ENCODE measurements at places on chromosomes 5 and 9.

DNA sequence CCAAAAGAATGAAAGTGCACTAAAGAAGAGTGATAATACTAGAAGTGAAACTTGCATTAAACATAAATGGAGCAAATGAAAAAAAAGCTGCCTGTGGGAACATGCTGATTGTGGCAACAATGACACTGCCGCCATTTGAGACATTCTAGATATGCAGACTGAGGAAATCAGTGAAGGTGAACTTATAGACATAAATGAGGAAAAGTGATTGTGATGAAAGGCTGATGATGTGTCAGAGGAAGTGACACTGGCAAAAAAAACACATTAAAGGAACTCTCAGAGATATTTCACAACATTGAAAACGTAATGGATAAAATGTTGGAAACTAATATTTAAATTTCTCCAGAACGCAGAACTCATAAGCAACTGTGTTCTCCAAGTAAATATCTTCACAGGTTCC, 1.2 kb downstream of the ERCC8 start:
- no peak for DNase-seq

DNA sequence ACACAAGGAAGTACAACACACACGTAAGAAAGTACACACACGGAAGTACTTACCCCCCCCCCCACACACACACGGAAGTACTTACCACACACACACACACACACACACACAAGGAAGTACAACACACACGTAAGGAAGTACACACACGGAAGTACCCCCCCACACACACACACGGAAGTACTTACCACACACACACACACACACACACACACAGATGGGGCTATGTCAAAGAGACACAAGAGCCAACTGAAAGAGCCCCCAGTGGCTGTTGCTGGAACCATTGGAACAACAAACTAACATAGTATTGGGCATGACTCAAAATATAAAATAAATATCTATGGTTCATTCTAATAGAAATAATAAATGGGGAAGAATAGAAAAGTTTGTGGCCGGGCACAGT, 4.9 kb upstream of the MAPK9 start:
- DNase-seq, result peak; percentile 47

DNA sequence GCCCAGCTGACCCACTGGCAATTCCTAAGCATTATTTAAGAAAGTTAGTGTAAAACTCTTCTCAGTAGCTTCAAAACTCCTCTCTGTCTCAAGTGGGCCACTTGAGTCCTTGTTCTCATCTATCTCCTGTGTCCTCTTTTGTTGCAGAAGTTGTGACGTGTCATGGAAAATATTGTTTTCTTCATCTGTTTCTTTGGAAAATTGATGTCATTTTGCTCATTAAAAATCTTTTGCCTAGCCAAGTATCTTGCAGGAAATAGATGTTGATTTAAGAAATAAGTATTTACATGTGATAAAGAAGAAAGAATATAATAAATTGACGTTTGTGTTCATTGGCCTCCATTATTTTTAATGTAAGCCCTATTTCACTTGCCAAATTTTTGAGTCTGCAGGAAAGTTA, 1158.4 kb upstream of the SEMA6A start:
- DNase-seq, result no peak

- DNase-seq, result no peak
Measured at GRCh38 chr5:31023105-31023504, 170.4 kb upstream of the CDH6 start.

GRCh38 chr9:37710046-37710445, 43.6 kb upstream of the TRMT10B start:
- DNase-seq, result no peak

DNA sequence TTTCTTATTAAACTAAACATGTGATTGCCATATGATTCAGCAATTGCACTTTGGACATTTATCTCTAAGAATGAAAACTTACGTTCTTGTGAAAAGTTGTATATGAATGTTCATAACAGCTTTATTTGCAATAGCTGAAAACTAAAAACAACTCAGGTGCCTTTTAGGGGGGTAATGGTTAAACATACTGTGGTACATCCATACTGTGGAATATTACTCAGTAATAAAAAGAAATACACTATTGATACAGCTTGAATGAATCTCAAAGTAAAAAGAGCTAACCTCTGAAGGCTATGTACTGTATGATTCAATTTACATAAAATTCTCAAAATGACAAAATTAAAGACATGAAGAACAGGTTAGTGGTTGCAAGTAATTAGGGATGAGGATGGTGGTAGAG, 339.5 kb upstream of the PAPPA start:
- no peak for DNase-seq

GRCh38 chr5:54401515-54401914, 54.0 kb upstream of the HSPB3 start:
- DNase-seq, result no peak

- no peak for DNase-seq
Measured at GRCh38 chr5:68456756-68457217, 241.2 kb downstream of the PIK3R1 start.

DNA sequence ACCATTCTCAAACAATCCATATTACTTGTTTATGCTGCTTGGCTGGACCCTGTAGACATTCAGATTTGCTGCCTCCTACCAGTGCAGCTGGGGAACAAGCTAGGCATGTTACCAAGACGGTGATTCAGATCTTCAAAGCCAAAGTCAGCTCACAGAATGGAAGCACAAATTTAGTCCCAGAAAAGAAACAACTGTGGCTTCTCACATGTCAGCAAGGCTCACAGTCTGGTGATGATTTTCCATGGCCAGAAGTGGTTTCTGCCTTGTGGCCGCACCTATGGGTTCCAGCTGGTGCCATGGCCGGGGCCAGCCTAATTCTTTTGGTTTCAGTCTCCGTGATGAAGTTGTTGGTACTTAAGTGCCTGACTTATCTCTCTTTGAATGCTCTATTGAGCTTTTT, 182.2 kb downstream of the TMC1 start:
- no peak for DNase-seq

DNA sequence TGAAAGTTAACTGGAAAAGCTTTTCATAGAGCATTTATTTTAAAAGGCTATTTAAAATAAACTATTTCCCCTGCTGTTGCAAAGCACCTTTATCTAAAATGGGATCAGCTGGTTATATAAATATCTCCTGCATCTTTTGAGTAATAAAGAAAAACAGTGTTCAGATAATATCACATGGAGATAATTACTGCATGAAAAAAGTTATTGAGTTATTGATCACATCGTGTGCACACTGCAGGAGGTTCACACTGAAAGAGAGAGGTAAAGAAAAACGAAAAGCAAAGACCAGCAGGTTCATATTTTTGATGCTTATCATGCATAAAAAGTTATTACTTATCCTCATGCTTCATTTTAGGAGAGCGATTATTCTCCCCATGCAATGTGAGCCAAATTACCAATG, 55.4 kb upstream of the OTP start:
- DNase-seq, result no peak

DNA sequence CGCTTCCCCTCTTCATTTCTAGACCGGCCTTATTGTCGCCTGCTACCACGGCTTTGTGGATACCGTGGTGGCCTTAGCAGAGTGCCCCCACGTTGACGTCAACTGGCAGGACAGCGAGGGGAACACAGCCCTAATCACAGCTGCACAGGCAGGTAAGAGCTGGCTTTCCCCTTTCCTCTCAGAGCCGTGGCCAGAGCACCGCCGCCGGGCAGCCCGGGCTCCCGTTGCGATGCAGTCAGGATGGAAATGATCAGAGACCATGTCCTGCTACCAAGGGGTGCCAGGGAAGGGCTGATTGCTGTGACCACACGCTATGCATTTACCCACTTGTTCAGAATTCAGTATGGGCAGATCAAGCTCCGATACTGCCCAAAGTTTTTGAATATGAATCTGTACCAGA, 54.4 kb downstream of the ANKRD33B start:
- DNase-seq, result no peak

Data from T-helper 2 cell (primary cell).